ENCODE measurements at places on chromosomes 6 and 20. TPM values are rescaled to one million over a fixed set of nuclear protein-coding genes. Genes with fewer than 3 reads are reported as not detected.

OTOR gene
- total RNA-seq, result 1.7 TPM

FNDC11 gene
- 1.2 TPM for total RNA-seq

TAGAP gene
- total RNA-seq, result 3.6 TPM

LAMA5 gene
- 26.2 TPM for total RNA-seq

SMOC2 gene
- 146 TPM for total RNA-seq

HLA-DQB1 gene
- 0.24 TPM for total RNA-seq

DEFB124 gene
- total RNA-seq, result not detected

SPO11 gene
- 10.8 TPM for total RNA-seq

BCAS1 gene
- total RNA-seq, result 4.3 TPM

GSTA1 gene
- total RNA-seq, result not detected

CST5 gene
- not detected for total RNA-seq

MACROD2 gene
- 69.6 TPM for total RNA-seq

OR2W1 gene
- total RNA-seq, result 1.2 TPM

CLVS2 gene
- total RNA-seq, result 4.1 TPM

ESR1 gene
- 8.2 TPM for total RNA-seq

CEP250 gene
- 3.9 TPM for total RNA-seq

LGSN gene
- total RNA-seq, result 4.1 TPM

PLN gene
- 177 TPM for total RNA-seq

PRDM13 gene
- 1.2 TPM for total RNA-seq

CCR6 gene
- total RNA-seq, result 1.4 TPM

LRRC1 gene
- 17.8 TPM for total RNA-seq

BANF2 gene
- total RNA-seq, result 2.2 TPM

GDAP1L1 gene
- total RNA-seq, result 0.24 TPM

WDR46 gene
- 45.0 TPM for total RNA-seq

F13A1 gene
- total RNA-seq, result 299 TPM

HLA-DOB gene
- not detected for total RNA-seq

TRIM40 gene
- total RNA-seq, result 0.48 TPM

GINS1 gene
- 4.3 TPM for total RNA-seq

SALL4 gene
- 3.6 TPM for total RNA-seq

MAP3K5 gene
- total RNA-seq, result 10.6 TPM

TFAP2A gene
- 20.7 TPM for total RNA-seq

PRICKLE4 gene
- total RNA-seq, result 2.9 TPM

HNF4A gene
- total RNA-seq, result 2.2 TPM

SPINT3 gene
- 12.0 TPM for total RNA-seq

C20orf204 gene
- 1.2 TPM for total RNA-seq

SCUBE3 gene
- 10.6 TPM for total RNA-seq

BHLHE23 gene
- total RNA-seq, result 2.6 TPM

CFAP61 gene
- 2.4 TPM for total RNA-seq

LY6G6C gene
- 3.1 TPM for total RNA-seq

NKX2-4 gene
- not detected for total RNA-seq

SLPI gene
- total RNA-seq, result 2.4 TPM

CASS4 gene
- 2.2 TPM for total RNA-seq

WFDC12 gene
- not detected for total RNA-seq

TAP2 gene
- 13.5 TPM for total RNA-seq

LAMA2 gene
- total RNA-seq, result 107 TPM

FOXF2 gene
- total RNA-seq, result 0.96 TPM

PCK1 gene
- total RNA-seq, result 6.3 TPM

INSM1 gene
- total RNA-seq, result not detected

NTSR1 gene
- 1.4 TPM for total RNA-seq

PLCB4 gene
- total RNA-seq, result 7.2 TPM

KCNK5 gene
- total RNA-seq, result not detected

DNAH8 gene
- 0.24 TPM for total RNA-seq

FOXA2 gene
- 0.48 TPM for total RNA-seq

ZC2HC1B gene
- total RNA-seq, result not detected

FERMT1 gene
- 2.6 TPM for total RNA-seq

SLC17A2 gene
- total RNA-seq, result 0.48 TPM

ACTL10 gene
- not detected for total RNA-seq

Data from umbilical cord (tissue), 2 donors.